ENCODE measurements at places on chromosomes 5 and 9.

DNA sequence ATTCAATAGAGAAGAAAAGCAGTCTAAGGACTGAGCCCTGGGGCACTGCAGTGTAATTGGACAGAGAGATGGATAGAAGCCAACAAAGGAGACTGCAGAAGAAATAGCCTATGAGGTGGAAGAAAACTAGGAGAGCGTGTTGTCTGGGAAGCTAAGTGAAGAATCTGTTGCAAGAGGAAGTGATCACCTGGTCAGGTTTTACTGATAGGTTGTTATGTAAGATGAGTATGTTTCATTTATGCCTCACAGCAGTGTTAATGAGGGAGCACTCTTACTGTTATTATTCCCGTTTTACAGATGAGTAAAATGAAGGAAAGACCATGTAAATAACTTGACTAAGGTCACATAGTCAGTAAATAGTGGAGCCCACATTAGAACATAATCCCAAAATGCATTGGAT is 80.0 kb upstream of the GRHPR start:
- DNase-seq: no peak

DNA sequence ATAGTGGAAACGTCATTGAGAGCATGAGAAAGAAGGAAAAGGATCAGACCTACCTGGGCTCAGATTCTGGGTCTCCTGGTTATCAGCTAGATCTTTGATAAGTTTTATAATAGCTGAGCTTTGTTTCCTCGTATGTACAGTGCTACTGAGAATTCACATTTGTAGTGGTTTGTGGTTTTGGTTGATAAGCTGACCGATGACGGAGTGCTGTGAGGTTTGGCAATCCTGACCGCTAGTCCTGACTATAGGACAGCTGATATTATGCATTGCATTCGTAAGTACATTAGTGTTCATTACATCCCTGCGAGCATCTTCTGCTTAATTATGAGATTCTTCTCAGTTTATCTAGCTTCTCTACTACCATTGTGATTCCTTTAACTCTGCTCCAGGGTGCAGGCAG is 190.7 kb upstream of the SLC27A6 start:
- no peak for DNase-seq

- no peak for DNase-seq
Observed at GRCh38 chr5:136199408-136199807, 6.4 kb upstream of the SMIM32 start.

GRCh38 chr9:34493972-34494535 is 28.7 kb downstream of the ENHO start:
- DNase-seq: peak; percentile 22

- no peak for DNase-seq
Observed at GRCh38 chr9:1057910-1058309, 7.8 kb downstream of the DMRT2 start.

DNA sequence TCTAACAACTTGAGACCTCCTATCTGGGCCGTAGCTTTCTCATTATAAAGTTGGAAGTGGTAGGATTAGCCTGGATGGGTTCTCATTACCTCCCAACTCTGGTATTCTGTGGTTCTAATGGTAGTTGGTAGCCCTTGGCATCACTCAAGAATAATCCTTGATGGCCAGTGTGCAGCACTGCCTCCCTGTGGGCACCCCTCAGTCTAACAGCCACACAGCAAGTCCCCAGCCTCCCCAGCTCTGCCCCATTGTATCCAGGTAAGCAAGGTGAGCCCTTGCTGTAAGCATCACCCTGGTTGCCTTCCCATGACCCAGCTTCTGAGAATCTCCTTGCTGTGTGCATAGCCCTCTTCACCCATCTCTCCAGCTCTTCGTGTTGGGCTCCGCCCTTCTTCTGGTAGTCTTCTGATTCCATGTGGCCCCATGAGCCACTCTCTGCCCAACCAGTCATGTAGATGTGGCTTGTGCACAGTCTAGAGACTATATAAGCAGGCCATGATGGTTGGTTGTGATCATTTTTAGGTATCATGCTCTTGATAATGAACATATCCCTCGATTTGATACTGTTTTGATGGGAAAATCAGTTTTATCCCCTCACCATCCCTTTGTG is 57.6 kb upstream of the GRHPR start:
- DNase-seq: peak; percentile 10

GRCh38 chr5:99315413-99316183 is 386.8 kb upstream of the CHD1 start:
- no peak for DNase-seq

GRCh38 chr5:10144040-10144439 is 105.6 kb downstream of the ATPSCKMT start:
- DNase-seq: no peak

- DNase-seq: no peak
Observed at GRCh38 chr5:160846642-160847041, 5.4 kb downstream of the ATP10B start.

GRCh38 chr5:58542709-58543108 is 40.2 kb upstream of the RAB3C start:
- no peak for DNase-seq

DNA sequence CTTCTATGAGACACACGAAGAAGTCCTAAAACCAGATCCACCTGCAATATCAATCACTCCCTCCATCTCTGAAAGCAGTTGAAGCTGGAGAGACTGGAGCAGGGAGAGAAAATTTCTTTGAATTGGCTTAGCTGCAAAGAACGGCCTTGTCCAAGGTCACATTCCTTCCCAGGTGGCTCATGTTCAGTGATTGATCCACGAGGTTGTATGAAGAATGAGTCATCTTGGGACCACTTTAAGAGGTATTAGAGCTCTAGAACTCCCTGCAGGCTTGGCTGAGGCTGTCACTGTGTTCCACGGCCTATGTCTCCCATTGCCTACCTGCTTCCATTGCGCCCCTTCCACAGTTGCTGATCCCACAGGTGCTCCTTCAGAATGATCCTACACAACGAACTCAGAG is 68.2 kb downstream of the HMHB1 start:
- DNase-seq: no peak

- DNase-seq: no peak
Observed at GRCh38 chr5:151570058-151570457, 21.1 kb downstream of the FAT2 start.

DNA sequence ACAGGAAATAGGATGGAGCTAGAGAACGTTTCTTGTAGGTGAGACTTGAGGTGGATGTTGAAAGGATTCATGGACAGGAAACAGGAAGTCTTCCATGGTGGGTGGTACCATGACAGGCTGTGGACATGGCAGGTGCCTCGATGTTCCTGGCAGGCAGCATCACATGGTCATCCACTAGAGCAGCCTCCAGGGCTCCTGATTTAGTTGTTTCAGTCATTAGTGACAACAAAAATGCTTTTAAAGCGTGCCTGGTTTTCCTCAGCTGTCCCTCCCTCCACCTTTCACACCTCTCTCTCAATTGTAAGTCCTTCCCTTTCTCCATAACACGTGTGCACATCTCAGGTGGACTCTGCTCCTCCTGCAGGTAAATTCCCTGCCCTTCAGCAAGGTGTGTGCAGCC is 25.2 kb upstream of the ASPN start:
- no peak for DNase-seq

- no peak for DNase-seq
Observed at GRCh38 chr5:148352696-148353095, 17.3 kb downstream of the SPINK9 start.

- no peak for DNase-seq
Observed at GRCh38 chr9:5512658-5513452, 2.5 kb downstream of the PDCD1LG2 start.

DNA sequence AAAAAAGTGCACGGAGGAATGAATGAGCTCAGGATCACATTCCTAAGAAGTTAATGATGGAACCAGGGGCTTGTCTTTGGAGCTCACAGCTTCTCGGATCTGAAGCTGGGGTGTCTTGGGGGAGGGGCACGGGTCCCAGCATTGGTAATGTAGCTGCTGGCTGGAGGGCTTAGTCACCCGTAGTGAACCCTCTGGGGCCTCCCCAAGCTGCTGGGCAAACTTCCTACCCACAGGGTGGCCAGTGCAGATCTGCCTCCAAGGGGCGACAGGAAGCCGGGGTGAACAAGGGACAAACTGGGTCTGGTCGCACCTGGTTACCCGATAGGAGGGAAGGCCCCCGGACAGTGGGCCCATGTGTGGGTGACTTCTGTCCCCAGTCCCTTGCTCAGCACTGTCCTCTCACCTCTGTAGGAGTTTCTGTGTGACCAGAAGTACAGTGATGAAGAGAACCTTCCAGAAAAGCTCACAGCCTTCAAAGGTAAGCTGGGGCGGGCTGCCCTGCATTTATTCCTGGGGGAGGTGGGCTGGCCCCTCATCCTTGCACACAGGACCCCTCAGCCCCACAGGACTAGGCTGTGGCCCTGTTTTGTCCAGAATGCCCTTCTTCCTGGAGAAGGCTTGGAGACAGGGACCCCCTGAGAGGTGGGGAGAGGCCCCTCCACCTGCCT is 14.1 kb upstream of the NUP214 start:
- no peak for DNase-seq

DNA sequence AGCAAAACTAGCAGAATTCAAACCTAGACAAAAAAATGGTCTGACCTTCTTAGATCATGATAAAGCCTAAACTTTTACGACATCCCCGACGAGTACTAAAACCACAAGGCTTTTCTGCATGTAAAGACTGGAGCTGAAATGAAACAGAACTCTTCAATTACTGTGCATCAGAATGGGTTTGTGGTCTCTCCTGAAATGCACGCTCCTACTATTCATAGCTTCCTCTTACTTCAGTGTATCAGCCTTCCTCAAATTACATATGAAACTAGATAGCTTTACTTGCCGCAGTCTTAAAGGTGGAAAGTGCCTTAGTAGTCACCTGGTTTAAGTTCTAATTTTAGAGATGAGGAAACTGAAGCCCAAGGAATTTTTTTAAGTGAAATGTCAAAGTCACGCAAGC is 24.6 kb upstream of the MED10 start:
- no peak for DNase-seq

- no peak for DNase-seq
Observed at GRCh38 chr5:26805076-26805475, 233.3 kb downstream of the CDH9 start.

DNA sequence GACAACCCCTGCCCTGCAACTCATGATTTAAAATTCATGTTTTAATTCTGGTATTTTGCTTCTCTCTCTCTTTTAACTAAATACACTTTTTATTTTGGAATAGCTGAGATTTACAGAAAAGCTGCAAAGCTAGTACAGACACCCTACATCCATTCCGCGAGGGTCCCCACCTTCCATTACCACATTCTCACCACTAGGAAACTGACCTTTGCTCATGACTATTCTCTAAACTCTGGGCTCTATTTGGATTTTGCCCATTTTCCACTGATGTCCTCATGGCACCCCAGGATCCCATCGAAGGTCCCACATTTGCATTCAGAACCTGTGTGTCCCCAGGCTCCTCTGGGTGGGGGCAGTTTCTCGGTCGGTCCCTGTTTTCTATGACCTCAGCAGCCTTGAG is 11.5 kb downstream of the ERGIC1 start:
- no peak for DNase-seq

DNA sequence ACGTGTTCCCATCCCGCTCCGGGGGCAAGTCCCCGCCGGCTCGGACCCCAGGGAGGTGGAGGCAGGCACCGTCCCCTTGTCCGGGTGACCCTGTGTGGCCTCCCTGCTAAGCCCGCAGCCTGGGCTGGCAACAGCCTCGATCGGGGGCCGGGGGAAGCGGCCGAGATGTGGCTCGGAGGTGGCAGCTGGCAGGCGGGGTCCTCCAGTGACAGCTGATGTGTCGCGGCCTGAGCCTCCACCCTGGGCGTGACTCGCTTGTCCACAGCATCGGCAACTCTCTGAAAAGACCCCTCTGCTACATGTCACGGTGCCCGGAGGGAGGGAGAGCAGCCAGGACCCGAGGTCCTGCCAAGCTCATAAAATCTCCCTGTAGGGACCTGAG is 124.8 kb upstream of the IRX4 start:
- no peak for DNase-seq

DNA sequence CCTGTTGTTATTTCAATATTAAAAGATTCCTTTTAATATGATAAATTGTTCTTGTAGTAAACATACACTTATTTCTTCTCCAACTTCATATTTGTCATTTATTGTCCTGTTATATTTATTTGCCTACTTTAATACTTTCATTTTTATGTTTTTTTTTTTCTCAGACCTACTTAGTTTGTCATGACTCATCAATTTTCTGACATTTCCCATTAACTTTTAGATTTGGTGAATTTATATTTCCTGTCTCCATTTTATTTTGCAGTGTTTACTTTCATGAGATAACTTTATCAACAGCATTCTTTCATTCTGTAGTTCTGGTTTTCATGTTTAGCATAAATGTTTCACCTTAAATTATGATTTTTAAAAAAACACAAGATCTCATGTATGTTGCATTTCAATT is 788.7 kb downstream of the EFNA5 start:
- no peak for DNase-seq

DNA sequence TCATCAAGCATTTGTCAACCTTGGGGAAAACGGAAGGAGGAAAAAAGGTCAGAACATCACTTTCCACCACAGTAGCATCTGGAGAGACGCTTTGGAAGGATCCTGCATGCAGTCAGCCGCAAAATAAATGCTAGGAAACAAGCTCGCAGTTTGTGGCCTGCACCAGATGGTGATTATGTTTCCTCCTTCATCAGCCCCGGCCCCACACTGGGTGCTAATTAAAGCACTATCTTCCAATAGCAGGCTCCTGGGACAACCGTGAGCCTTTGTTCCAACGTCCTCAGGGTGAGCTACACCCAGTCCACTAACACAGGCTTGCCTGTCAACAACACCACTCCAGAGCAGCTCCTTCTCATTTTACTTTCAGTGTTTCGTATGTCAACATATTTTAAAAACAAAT is 64.0 kb downstream of the RNF130 start:
- no peak for DNase-seq

DNA sequence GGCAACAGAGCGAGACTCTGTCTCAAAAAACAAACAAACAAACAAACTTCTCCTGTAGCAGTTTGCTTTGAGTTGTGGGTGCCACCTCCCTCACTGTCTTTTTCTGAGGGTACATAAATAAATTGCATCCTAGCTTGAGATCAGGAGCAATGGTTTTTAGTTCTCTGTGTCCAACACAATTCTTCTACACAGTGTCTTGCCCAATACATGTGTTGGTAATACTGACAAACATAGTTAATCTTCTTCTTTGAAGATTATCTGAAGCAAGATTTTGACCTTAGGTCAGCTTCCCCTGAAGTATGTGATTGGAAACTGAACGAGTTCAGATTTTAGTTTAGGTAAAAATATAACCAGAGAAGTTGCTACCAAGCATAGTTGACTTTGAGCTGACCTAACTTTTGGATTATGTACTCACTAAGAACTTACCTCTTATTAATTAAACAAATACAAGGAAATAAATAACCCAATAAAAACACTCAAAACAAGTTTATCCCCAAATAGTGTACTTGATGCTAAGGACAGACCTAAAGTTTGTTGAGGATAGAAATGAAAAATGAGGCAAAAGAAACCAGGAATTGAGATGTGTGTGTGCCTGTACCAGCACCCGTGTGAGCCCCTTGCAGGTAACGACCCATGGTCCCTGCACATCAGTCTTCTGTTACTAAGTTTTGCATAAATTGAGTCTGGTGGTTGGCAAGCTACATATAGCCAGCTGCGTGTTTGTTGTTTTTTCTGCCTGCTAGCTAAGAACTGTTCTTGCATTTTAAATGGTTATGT is 16.2 kb downstream of the TJP2 start:
- no peak for DNase-seq

- no peak for DNase-seq
Observed at GRCh38 chr9:129828969-129829368, 5.0 kb upstream of the TOR1A start.

GRCh38 chr9:99555792-99556191 is 265.9 kb upstream of the NR4A3 start:
- DNase-seq: no peak

Data from T-helper 1 cell (primary cell).